A549 treated with CpdA at 1 μM for 4 hours (cell line): ENCODE measurements at places on chromosomes 13 and 19. TPM values are rescaled to one million over a fixed set of nuclear protein-coding genes. Genes with fewer than 3 reads are reported as not detected.

The IFNL1 gene
- 0.06 to 0.23 TPM in 2 of 5 replicates, not detected in the others for total RNA-seq

The CERS4 gene
- 2.0 to 4.0 TPM (median 2.7 TPM) in 5 replicates for total RNA-seq

The MAST1 gene
- total RNA-seq: 1.0 to 3.0 TPM (median 1.9 TPM) in 5 replicates

The ZNF552 gene
- total RNA-seq: 4.5 to 6.2 TPM (median 4.9 TPM) in 5 replicates

The BCL3 gene
- 61.9 to 130 TPM (median 107 TPM) in 5 replicates for total RNA-seq
